Fibroblast of skin of back (primary cell): ENCODE measurements at places on chromosomes 7 and 10.

DNA sequence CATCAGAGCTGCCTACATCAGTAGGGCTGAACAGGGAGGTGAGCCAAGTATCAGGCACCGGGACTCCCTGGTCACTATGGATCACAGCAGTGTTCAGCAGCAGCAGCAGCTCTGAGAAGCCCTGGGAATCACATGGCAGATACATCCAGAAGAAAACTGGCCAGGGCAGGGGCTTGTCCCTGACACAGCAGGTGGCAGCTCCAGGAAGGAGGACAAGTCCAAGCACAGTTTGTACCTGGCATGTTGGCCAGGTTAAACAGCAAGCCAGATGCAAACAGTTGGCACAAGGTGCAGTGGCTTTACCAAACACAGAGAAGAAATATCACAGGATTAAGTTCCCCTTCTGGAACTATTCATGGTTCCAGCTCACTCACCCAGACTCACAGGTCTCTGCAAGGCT lies 139.4 kb downstream of the KCNMA1 start:
- no peak for DNase-seq

DNA sequence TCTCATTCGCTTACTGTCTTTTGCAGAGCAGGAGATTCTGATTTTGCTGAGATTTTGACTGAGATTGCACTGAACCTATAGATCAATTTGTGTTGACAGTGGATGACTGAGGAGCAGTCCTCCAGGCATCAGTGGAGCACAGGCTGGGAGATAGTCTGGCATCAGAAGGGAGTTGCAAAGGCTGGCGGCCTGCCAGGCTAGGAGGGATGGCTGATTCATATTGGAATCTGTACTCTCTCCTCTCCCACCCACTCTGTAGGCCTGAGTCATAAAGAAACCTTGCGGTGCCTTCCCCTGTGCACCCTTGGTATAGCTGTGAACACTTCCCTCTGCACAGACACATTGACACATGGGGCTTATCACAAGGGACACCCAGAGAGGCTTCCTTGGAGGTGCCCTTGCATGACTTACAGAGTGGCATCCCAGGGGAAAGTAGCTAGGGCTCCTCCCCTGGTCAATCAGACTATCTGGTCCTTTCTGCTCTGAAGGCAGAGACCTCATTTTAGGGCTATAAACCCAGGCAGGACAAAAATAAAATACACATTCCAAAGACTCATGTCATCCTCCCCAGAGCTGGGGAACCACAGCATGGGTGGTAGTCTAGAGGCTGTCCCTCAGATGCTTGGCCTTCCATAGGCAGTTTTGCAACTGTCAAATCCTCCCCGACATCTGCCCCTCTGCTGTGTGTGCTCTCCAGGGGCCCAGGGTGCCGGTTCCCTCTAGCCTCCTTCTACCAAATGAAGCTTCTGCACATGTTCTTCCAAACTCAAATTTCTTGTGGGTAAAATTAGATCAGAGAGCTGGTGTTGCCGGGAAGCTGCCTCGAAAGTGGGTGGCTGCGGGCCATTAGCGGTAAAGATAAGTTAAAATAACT lies 37.4 kb upstream of the EEPD1 start:
- peak; percentile 99 for DNase-seq

DNA sequence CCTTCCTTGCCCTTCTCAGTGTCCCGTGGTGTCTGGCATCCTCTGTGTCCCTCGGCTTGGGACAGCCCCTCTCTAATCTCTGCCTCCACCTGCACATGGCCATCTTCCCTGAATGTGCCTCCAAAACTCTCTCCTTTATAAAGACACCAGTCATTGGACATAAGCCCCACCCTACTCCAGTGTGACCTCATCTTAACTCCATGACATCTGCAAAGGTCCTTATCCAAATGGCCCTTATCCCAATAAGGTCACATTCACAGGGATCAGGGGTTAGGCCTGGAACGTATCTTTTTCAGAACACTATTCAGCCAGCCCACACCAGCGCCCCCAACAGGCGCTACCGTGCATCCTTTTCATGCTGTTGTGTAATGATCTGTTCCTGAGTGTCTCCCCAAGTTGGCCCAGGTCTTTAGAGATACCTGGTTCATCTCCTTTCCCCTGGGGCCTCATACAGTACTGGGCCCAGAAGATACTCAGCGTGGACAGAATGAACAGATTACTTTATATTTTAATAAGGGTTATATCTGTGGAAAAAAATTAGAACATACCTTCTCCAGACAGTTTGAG lies 132.6 kb upstream of the ADAM12 start:
- DNase-seq = no peak

DNA sequence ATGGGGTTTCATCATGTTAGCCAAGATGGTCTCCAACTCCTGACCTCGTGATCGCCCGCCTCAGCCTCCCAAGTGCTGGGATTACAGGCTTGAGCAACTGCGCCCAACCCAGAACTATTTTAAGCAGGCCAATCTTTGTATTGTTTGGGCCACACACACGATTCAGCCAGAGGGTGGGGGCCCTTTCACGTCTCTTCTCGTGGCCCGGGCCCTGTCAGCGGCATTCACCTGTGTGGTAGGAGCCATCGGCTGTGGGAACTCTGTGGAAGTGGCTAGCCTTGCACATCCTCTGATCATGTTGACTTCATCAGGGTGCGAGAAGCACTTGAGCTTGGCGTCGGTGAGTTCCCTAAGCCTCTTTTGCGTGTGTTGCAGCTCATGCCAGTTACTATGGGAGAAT lies 16.9 kb downstream of the SUN1 start:
- DNase-seq = no peak

- no peak for DNase-seq
Measured at GRCh38 chr7:154541606-154542005, 461.3 kb downstream of the PAXIP1 start.

- no peak for DNase-seq
Measured at GRCh38 chr7:22166928-22167327, 190.0 kb downstream of the RAPGEF5 start.

GRCh38 chr7:72710983-72711382 lies 117.0 kb downstream of the TYW1B start:
- DNase-seq = no peak

GRCh38 chr10:124219062-124219461 lies 125.7 kb upstream of the CHST15 start:
- no peak for DNase-seq

DNA sequence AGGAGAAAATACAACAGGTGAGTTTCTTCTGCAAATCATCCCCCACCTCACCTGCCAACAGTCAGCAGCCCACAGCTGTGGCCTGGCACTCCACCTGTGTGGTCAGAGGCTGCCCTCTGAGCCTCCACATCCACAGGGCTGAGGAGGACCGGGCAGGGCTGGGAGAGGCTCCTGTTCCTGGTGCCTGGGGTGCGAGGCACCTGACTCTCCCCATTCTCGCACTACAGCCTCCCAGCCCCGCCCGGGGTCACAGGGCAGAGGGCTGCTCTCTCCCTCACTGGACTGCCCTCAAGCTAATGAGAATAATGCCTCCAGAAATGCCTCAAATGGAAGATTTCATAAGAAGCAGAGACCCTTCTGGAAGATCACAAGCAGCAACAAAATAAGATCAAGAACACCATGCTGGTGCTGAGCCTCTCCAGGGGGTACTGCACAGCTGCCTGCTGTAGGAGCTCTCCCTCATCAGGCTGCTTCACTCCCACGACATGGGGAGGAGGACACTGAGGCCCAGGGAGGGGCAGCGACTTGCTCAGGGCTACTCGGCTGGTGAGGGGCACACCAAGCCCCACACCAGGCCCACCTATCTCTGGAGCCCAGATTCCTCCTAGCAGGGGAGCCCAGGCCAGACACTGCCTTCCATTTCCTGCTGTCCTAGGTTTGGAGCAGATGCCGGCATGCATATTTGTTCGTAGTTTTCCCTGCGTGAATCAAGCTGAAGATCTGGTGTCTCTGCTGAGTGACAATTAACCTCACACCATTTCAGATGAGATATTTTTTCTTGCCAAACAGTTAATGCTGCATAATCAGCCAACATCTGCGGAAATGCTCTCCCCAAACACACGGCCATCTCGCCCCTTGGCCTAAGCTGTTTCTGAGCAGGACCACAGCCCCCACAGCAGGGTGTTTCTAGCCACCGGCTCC lies 76.5 kb downstream of the FAM53B start:
- DNase-seq = no peak

GRCh38 chr7:79930604-79931003 lies 204.0 kb upstream of the GNAI1 start:
- no peak for DNase-seq

DNA sequence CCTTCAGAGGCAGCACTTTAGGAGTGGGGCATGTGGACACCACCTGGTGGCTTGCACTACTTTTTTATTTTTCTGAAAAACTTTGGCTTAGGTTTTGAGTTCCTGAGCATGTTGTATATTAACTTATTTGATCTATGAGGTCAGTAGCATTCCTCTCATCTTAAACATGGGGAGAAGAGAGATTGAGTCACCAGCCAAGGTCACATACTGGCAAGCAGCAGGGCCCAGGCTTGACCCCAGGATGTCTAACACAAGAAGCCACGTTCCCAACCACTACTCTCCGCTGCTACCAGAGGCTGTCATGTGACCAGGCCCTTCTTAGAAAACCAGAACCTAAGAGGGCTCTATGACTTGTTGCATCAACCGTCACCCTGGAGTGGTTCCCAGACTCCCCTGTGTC lies 210.3 kb upstream of the GPR26 start:
- no peak for DNase-seq

GRCh38 chr10:82889728-82890127 lies 1014.7 kb downstream of the NRG3 start:
- no peak for DNase-seq
